ENCODE measurements at places on chromosomes 11 and 22.

- no peak for DNase-seq
These were observed 64.0 kb upstream of the PPP6R3 start for GRCh38 chr11:68396516-68396915.

GRCh38 chr11:45678976-45679375 is 13.6 kb upstream of the CHST1 start:
- DNase-seq, result no peak

GRCh38 chr11:103878646-103879045 is 157.8 kb upstream of the DDI1 start:
- no peak for DNase-seq

DNA sequence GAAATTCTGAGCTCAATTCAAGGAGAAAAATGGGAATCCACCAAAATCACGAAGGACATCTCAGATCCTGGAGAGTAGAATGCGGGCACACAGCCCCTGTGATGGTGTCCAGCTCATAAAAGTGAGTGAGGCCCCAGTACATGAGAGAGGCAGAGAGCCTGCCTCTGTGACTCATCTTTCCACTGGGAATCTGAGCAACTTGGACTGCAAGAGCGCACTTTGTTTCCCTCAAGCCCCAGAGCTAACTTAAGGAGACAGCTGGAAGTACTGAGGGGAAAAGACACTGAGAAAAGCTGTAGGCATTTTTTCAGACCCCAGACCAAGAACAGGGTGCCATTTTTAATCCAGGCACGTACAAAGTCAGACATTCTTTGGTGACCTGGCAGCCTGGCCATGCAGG is 273.7 kb downstream of the C11orf87 start:
- DNase-seq, result no peak

GRCh38 chr11:6609502-6610015 is 2.5 kb downstream of the TAF10 start:
- no peak for DNase-seq

- no peak for DNase-seq
These were observed 28.8 kb downstream of the KLHL22 start for GRCh38 chr22:20466659-20467379.

GRCh38 chr22:49427941-49428340 is 399.7 kb downstream of the BRD1 start:
- DNase-seq, result no peak

- no peak for DNase-seq
These were observed 208.6 kb downstream of the KIRREL3 start for GRCh38 chr11:126791991-126792390.

DNA sequence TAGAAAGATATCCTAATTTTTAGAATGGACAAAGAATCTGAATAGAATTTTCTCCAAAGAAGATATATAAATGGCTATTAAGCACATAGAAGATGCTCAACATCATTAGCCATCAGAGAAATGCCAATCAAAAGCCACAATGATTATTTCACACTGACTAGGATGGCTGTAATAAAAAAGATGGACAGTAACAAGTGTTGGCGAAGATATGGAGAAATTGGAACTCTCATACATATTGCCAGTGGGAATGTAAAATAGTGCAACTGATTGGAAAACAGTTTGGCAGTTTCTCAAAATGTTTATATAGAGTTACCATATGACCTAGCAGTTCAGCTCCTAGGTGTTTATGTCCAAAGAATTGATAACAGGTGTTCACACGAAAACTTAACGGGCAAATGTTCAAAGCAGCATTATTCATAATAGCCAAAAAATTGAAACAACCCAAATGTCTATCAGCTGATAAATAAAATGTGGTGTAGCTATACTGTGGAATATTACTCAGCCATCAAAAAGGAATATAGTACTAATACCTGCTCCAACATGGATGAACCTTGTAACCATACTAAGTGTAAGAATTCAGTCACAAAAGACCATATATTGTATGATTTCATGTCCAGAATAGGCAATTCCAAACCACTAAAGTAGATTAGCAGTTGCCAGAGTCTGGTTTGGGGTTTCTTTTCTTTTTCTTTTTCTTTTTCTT is 29.7 kb downstream of the ART5 start:
- DNase-seq, result no peak

- peak; percentile 16 for DNase-seq
These were observed 70.1 kb downstream of the PDE3B start for GRCh38 chr11:14713496-14714244.

DNA sequence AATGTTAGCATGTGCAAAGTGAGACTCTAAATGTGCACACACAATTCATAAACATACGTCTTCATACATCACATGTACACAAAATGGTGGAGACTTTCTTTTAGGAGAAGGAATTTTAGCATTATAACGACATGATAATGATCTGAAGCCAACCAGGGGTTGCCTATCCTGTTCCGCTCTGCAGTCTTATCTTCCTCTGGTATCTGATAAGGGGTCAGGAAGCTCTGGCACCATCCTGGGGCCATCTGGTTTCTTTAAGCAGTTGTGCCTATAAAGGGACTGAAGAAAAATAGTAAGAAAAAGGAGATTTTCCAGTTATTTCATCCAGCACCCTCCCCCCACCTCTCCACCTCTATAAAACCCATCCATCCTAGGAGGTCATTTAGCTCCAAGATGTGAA is 5.8 kb upstream of the NUP50 start:
- no peak for DNase-seq

- DNase-seq, result no peak
These were observed 23.4 kb downstream of the GRAP2 start for GRCh38 chr22:39924286-39924685.

Measured in stimulated activated CD4-positive, alpha-beta T cell treated with anti-CD3 and anti-CD28 coated beads, Interleukin-1b, Interleukin-23, amount 100 ng/mL, for 48 hours (primary cell).